ENCODE measurements at places on chromosomes 12 and 14.

- no peak for DNase-seq
Measured at GRCh38 chr14:89578156-89578555, 161.1 kb upstream of the FOXN3 start.

DNA sequence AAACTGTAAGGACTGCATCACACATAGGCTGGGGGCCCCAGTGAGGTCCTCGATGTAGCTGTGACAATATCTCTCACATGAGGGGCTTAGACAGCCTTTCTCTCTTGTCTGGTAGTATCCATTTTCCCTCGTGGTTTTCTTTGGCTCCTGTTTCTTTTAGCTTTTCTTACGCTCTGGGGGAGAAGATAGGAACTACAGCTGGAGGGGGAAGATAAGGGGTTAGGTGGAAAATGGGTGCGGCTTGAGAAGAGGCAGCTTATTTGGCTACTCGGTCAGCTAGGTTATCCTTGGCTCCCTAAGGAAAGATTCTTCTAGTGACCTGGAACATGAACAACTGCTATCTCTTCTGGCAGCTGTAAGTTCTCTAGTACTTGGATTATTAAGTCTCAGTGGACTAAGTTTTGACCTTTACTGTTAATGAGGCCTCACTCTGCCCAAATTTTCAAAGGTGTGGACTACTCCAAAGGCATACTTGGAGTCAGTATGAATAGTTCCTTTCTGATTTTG lies 28.7 kb upstream of the CPNE8 start:
- no peak for DNase-seq

GRCh38 chr14:72521968-72522741 lies 371.7 kb downstream of the DPF3 start:
- no peak for DNase-seq

GRCh38 chr14:29971101-29971500 lies 43.5 kb upstream of the PRKD1 start:
- no peak for DNase-seq

DNA sequence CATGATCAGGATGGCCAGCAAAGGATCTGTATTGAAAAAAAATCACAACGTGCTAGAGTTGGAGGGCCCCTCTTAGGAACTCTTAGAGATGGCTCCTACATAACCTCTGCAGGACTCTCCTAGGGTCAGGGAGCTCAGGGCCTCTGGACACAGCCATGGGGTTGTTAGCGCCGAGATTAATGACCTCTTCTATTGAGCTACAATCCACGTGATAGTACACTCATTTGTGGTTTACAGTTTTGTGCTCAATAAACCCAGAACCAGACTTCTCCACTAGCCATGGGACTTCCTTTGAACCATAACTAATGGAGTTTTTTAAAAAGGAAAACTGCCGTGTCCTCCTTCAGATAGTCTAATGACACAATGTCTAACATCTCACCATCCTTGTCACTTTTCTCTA lies 29.6 kb upstream of the HDAC7 start:
- no peak for DNase-seq

- DNase-seq: peak; percentile 98
Measured at GRCh38 chr12:122064025-122064777, 14.4 kb upstream of the MLXIP start.

GRCh38 chr12:8709124-8709830 lies 11.5 kb downstream of the RIMKLB start:
- no peak for DNase-seq

DNA sequence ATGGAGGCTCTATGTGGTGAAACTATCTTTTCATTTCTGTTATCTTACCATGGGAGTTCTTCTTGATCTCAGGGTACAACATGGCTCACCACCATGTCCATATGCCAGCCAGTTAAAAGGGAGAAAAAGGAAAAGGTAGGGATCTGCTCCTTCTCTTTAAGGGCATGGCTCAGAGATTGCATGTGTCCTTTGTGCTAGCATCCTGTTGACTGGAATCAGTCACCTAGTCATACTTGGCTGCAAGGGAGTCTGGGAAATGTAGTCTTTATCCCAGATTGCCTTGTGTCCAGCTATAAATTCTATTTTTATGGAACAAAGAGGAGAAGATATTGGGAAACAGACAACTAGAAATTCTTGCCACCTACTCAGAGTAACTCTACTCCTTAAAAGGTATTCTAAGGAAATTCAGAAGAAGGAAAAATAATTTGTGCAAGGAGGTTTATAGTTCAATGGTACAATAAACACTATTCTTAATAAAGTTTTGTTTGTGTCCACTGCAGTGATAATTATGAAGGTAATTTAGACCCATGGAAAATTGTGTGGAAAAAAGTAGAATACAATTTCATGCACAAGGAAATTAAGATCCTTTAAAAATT lies 86.4 kb upstream of the RPH3A start:
- DNase-seq: no peak

GRCh38 chr12:104623883-104624282 lies 167.1 kb downstream of the CHST11 start:
- DNase-seq: no peak

- no peak for DNase-seq
Measured at GRCh38 chr12:5742258-5742657, 202.8 kb downstream of the ANO2 start.

GRCh38 chr12:96303653-96304052 lies 96.6 kb downstream of the CDK17 start:
- DNase-seq: no peak

DNA sequence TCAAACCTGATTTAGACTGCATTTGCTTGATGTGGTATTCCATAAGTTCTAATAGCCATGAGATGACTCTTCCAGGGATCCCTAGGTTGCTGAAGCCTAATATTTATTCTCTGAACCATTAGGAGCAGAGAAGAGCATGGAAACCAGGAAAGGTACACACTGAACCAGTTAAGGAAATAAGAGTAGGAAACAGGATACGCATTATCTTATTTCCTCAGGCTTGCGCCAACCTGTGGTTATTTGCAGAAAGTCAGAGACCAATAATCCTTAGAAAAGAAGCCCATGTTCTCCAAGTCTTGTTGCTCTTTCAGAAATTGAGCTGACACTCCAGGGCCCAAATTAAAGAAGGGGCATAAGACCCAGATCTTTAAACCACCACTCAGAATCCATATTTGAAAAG lies 41.8 kb upstream of the SMUG1 start:
- DNase-seq: no peak

- DNase-seq: no peak
Measured at GRCh38 chr12:39541471-39541870, 78.1 kb downstream of the ABCD2 start.

DNA sequence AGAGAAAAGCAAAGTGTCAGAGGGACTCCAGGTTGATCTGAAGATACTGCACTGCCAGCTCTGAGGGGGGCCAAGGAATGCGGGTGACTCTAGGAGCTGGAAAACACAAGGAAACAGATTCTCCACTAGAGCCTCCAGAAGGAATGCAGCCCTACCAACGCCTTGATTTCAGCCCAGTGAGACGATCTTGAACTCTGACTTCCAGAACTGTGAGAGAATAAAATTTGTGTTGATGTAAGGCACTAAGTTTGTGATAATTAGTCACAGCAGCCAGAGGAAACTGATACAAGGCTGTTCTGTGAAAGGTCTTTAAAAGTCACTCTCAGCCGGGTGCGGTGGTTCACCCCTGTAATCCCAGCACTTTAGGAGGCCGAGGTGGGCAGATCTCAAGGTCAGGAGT lies 34.2 kb downstream of the CKAP4 start:
- no peak for DNase-seq

DNA sequence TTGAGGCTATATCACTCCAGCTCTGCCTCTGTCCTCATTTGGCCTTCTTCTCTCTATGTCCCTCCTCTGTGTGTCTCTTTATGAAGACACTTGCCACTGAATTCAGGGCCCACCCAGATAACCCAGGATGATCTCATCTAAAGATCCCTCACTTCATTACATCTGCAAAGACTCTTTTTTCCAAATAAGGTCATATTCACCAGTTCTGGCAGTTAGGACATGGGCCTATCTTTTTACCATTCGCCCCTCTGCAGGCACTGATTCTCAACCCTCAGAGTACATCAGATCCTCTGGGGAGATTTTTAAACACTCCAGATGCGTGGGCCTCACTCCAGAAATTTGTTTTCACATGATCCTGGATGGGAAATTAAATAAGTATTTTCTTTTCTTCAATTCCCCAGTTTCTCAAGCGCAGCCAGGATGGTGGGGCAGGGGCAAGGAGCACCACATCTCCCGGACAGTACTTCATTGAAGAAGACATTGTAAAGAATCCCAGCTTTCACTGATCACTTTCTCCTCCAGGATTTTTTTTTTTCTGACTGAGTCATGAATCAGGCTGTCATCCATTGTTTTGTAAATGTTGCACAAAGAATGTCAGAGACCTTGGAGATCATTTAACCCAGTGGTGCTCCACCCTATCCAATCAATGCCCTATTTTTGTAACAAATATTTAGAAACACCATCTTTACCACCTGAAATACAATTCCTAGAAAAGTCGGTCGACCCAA lies 27.4 kb downstream of the CRACR2A start:
- DNase-seq: no peak

GRCh38 chr14:26128931-26129671 lies 468.7 kb downstream of the NOVA1 start:
- no peak for DNase-seq
